ENCODE measurements at places on chromosomes 5 and 9.

DNA sequence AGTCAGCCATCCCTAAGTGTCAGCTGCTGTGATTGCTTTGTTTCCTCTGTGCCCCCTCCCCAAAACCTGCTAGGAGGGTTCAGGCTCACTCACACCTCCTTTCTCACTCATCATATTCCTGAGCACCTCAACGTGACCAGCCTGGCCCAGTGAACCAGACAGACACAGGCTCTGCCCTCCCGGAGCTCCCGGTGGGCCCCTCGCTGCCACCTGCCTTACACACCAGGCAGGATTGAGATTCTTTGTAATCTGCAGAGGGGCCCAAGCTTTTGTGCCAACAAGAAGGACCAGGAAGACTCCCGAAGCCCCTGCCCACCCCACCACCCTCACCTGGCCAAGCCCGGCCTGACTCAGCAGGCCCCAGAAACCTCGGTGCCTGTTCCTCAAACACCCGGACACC is 87.8 kb downstream of the NTNG2 start:
- DNase-seq, result no peak

DNA sequence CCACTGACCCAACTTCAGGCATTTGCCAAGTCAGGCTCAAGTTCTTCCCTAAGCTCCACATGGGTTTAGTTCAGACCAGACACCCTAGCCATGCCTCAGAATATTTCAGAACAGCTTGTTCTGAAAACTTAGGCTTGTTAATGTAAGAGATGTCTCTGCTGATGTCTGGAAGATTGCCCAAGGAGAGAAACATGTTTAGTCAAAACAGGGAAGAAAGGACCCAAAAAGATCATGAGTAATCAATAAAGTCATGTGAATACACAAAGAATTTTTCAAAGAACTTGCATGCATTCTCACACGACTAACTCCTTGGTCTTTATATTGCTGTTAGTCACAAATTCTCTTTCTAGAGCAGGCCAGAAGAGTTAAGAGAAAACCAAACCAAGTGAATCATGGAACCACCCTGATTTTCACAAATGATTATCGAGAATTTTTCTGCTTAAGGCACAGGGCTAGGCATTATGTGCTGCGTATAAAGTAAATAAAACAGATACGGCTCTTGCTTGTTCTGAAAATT is 158.1 kb upstream of the HMHB1 start:
- DNase-seq, result no peak

DNA sequence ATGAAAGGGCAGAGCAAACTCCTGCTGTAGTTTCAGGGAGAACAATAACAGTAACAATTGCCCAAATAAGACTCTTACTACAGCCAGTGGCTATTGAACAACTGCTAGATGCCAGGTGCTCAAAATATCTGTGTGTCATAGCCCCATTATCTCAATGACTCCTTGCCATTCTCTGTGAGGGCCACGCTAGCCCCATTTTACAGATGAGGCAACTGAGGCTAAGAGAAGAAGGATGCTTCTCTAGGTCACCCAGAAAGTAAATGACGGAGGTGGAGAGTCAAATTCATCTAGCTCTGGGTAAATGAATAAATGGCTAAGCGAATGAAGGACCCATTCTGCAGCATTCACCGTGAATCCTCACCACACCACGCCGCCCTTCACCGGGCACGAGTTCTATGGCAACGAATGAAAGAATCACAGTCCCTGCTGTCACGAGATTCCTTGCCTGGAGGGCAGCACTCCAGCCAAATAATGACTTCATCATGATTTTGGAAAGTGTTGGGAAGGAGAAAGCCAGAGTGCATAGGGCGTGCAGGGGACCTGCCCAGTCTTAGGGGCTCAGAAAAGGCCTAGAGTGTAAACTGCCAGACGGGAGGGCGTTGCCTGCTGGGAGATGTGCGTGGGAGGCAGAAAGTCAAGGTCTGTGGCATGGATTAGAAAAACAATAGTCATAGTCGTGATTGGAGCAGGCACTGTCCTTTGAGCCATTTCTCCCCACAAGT is 147.2 kb downstream of the C9orf50 start:
- DNase-seq, result no peak

- DNase-seq, result no peak
These were observed 35.5 kb upstream of the B4GALT1 start for GRCh38 chr9:33202552-33203201.

DNA sequence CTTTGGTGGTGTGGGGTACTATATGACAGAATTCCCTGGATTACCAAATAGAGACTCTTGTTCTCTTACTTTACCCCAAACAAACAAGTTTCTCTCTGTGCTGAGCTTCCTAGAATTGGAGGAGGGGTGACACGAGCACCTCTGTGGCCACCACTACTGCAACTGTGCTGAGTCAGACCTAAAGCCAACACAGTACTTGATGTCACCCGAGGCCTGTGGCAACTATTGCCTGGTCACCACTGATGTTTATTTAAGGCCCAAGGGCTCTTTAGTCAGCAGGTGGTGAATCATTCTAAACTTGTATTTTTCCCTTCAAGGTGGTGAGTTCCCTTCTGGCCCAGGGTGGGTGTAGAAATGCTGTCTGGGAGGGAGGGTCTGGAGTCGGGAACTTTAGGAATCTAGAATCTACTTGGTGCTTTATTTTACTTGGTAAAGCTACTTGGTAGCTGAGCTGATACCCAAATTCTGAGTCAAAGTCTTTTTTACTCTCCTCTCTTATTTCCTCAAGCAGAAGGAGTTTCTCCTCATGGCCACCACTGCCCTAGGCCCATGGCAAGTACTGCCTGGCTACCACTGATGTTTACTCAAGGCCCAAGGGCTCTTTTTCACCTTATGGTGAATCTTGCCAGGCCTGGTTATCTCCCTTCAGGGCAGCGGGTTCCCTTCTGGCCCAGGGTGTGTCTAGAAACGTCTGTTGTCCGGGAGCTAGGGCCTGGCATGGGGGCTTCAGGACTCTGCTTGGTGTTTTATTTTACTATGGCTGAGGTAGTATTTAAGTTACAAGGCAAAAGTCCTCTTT is 9.8 kb downstream of the LURAP1L start:
- no peak for DNase-seq

All from esophagus squamous epithelium (tissue), 5 donors.